ENCODE measurements at places on chromosomes 16 and 17.

DNA sequence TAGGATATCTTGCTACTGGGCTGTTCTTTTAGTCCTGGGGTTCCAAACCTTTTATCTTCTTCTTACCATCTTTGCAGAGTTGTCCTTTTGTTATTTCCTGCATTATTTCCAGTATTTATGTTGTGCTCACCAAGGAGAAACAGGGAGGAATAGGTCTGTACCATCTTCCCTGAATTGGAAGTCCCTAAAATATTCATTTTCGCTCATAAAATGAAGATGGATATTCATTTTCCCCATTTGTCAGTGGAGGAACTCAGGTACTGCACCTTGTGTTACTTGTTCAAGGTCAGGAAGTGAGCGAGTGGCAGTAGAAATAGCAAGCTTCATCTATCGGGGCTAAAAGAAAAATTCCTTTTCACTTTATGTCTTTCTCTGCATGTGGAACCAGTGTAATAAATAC lies 989.7 kb downstream of the CDH11 start:
- no peak for DNase-seq

DNA sequence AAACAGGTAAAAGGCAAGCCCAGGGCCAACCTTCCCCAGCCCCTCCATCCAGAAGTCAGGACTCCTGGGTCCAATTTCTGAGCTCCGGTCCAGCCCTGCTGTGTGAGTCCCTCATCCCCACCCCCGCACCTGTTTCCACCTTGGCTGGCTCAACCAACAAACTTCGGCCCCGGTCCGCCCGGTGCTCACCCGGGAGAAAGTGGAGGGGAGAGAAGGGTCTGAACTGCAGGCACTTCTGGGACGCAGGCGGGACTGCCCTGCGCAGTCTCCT lies 541 bp downstream of the RHBDF2 start:
- DNase-seq = no peak

- no peak for DNase-seq
These were observed 60.1 kb upstream of the SALL1 start for GRCh38 chr16:51211148-51211547.

GRCh38 chr17:54426296-54426886 lies 474.3 kb upstream of the TOM1L1 start:
- peak; percentile 62 for DNase-seq

DNA sequence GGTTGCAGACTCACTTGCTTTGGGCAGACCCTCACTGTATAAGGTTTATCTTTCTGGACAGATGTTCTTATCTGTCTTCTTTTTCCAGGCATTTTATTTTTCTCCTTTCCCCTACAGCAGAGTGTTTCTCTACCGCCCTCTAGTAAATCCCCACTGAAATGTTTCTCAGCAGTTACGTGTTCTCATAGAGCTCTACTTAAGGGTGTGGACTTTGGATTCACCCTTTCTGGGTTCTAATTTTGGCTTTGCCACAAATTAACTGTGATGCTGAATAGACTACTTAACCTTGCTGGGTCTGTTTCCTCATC lies 2.0 kb downstream of the ADAT1 start:
- DNase-seq = peak; percentile 9

DNA sequence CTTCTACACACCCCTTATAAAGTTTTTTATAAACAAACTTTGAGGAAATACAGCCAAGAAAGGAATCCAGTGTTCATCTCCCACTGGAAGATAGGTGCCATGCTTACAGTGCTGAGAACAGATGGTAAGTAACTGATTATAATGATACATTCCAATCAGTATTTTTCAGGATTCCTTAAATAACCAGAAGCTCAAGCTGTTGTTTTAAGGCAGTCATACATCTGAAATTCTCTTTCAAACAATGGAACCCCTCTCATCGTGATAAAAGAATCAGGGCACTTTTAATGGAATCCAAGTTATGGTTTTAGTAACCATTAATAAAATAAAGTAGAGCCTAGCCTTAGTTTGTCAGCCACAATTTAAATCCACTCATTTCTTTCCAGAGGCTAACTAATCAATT lies 56.1 kb upstream of the STAC2 start:
- no peak for DNase-seq

- DNase-seq = peak; percentile 5
These were observed 10.5 kb upstream of the METRNL start for GRCh38 chr17:83068641-83069570.

GRCh38 chr17:57774872-57775271 lies 29.8 kb upstream of the CCDC182 start:
- DNase-seq = no peak

Measured in MM.1S (cell line).